Activated T-cell treated with anti-CD3 and anti-CD28 coated beads for 48 hours (primary cell): ENCODE measurements at places on chromosomes 3 and 15.

- no peak for DNase-seq
These were observed 181.5 kb upstream of the LMCD1 start for GRCh38 chr3:8319935-8320634.

GRCh38 chr3:185420762-185421161 is 57.8 kb downstream of the MAP3K13 start:
- no peak for DNase-seq

GRCh38 chr3:139745831-139746230 is 68.1 kb upstream of the NMNAT3 start:
- DNase-seq: no peak

DNA sequence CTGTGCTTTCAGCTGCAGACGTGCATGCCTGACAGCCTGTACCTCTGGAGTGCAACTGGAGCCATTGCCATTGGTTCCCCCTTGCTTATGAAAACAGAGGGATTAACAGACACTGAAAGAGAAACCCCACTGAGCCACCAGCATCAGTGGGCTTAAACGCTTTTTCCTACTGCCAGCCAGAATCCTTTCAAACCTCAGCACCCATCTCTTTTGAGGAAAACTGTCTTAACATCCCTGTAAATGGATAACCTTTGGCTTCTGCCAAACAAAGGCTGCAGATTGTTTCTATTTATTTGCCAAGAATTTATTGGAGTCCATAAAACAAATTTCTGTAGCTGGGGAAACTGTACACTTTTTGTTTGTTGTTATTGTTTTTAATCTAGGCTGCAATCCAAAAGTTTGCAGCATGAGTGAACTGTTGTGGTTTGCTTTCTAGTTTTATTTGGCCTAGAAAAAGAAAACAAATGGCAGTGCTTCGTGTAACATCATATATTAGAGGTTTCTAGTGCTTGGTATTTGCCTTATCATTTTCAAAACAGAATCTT is 369.2 kb upstream of the IL12A start:
- no peak for DNase-seq

- no peak for DNase-seq
These were observed 8.3 kb downstream of the BDH1 start for GRCh38 chr3:197547306-197548011.
